ENCODE measurements at places on chromosomes 7 and 10.

- DNase-seq, result no peak
Measured at GRCh38 chr10:80609331-80609730, 71.6 kb downstream of the SH2D4B start.

DNA sequence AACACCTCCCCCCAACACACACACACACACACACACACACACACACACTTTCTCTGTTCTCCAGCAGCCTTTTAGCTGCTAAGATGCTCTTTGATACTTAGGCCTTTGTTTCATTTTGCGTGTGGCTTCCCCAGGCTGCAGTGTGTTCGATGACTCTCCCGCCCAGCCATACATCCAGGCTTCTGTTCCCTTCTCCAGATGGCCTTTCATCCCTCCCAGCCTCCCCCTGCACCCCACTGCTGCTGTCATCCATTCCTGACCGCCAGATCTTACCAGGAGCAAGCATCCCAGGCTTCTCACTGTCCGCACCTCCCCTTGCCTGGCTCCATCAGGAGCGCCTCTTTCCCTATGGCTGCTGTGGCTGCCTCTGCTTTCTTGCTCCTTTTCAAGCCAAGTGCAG, 77.8 kb upstream of the PPIF start:
- no peak for DNase-seq

DNA sequence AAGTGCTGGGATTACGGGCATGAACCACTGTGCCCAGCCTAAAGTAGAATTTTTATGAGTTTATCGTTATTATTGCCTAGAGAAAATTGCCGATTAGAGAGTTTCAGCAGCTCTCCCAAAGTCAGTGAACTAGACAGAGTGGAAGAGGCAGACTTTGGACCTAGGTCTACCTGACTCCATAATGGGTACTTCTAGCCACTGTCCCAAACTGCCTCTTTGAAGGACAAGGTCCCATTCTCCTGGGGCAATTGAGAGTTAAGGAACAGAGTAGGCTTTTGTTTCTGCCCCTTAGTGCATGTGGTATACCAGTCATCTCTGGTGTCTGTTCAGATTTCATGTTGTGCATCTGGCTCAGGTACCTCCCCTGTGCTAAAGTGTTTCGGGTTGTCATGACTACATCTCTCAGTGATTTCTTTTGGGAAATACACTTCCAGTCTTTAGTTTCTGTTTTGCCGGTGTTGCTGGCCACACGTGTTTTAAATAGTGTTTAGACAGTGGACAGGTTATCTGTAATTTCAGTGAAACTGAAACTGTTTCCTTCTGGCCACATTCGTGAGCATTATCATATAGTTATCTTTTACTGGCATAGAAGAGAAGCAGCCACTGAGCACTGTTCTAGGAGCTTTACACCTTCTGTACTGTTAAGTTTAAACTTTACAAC, 4.7 kb downstream of the TMEM236 start:
- peak; percentile 43 for DNase-seq

GRCh38 chr7:47582764-47583738, 1.1 kb upstream of the TNS3 start:
- DNase-seq, result no peak

- no peak for DNase-seq
Measured at GRCh38 chr10:90575125-90575524, 282.7 kb downstream of the HTR7 start.

GRCh38 chr10:17340144-17340829, 112.2 kb downstream of the VIM start:
- DNase-seq, result peak; percentile 60

DNA sequence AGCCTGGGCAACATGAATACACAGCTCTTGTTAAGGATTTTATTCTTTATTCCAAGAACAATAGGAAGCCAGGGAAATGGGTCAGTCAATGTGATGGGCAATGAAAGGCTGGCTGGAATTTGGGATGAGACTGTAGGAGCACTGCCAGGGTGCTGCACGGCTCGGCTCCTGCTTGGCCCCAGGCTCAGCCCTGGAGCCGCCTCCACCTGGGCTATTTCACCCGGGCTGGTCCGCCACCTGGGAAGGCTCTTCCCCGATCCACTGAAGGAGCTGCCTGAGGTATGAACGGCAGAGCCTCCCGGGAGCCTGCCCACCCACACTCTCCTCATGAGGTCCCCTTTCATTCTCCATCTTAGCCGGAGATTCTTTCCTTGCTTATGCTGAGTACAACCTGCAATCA, 80.4 kb upstream of the KMT2C start:
- DNase-seq, result no peak

GRCh38 chr7:76108540-76109233, 60.8 kb downstream of the MDH2 start:
- DNase-seq, result peak; percentile 96

- DNase-seq, result peak; percentile 13
Measured at GRCh38 chr10:101709359-101710058, 14.5 kb upstream of the FBXW4 start.

- no peak for DNase-seq
Measured at GRCh38 chr10:44662051-44662450, 249.1 kb upstream of the TMEM72 start.

DNA sequence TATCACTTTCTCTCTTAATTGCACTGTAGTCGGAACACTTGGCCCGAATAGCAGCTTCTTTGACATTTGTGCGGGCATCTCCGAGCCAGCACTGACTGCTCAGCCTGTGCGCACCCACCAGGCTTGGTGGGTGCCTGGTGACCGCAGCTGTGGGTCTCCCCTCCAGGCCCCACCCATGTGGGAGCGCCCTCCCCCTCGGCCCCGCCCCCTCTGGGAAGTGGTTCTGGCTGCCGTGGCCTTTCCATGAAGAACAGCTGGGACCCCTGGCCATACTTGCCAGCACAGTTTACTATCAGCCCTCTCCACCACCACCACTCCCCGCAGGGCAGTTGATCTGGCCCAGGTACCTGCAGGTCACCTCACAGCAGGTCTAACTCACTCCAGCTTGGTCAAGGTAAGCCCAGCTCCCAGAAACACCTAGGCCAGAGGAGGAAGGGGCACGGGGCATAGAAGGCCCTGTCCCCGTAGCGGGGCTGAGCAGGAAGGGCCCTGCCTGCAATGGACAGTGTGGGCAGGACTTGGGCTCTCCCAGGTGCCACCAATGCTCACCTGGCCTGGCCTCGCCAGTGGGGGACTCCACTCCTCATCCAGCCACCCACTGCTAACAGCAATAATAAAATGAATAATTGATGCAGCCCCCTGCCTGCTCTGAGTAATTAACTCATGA, 5.8 kb downstream of the RASGEF1A start:
- DNase-seq, result no peak

DNA sequence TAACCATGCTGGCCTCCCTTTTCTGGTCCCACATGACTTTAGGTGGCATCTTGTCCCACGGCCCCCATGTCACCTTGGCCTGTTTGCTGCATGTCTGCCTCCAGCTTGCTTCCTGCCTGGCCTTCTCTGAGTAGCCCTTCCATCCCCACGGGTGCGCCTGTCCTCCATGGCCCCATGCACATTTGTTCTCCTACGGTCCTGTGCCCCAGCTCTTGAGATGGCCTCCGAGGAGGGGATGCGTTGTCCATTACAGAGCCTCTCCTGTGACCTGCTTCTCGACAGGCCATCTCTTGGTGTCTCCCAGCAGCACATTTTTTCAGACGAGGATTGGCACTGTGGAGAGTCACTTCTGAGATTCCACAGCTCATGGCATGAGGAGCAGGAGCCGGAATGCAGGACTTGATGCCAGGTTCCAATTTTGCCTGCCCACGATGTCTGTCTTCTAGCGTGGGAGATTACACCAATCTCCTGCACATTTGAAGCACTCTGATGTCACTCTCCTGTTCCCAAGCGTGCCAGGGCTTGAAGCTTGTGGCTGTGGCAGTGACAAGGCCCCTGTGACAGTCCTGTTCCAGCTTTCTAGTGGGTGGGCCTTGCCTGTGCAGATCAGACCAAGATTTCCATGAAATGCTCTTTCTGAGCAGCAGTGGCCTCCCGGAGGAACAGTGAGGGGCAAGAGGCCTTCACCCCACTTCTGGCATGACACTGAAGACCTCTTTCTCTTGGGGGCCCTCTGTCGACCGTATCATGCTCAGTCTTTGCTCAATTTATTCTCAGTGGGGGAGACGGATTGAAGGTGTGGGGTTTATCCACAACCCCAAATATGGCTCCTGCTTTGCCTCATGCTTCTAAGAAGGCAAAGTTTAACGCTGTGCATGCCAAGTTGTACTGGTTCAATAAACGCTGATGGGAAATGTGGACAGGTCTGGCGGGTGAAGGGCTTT, 13.4 kb downstream of the WDFY4 start:
- no peak for DNase-seq

GRCh38 chr7:156397249-156397648, 243.3 kb upstream of the RNF32 start:
- DNase-seq, result no peak

GRCh38 chr7:102258749-102259107, 27.9 kb upstream of the SH2B2 start:
- DNase-seq, result no peak

DNA sequence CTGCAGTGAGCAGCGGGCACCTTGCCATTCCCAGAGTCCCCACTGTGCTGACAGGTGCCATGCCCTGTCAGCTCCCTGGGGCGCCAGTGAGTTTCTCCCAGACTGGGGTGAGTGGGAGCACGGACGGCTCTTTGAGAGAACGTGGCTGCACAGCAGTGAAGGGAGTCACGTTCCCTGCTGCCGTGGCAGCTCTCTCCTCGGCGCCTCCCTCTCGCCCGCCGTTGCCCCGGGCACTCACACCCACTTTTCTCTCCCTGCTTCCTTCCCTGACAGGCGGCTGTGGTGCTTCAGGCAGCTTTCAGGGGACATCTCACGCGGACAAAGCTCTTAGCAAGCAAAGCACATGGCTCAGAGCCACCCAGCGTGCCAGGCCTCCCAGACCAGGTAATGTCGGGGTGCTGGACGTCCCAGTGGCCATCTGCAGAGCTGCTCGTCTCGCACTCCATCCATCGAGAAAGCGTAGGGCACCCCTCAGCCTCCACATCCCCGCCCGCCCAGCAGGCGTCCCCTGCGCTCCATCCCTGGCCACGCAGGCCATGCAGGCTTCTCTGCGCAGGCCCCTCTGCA, 27.1 kb upstream of the TTYH3 start:
- DNase-seq, result no peak

DNA sequence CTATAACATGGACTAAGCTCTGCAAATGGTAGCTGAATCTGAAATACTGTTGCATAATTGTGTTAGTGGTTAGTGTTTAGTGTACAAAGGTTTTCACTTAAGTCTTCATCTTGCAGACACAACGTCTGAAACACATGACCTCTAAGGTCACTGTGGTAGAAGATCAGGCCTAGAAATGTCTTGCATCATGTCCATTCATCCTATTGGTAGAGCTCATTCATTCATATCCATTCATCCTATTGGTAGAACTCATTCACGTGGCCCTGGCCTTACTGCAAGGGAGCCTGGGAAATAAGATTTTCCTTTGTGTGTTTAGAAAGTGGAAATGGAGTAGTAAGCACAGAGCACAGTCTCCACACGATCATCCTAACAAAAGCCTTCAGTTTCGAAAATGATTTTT, 485.8 kb downstream of the PLXNA4 start:
- no peak for DNase-seq

- no peak for DNase-seq
Measured at GRCh38 chr10:75935240-75935639, 503.8 kb downstream of the LRMDA start.

GRCh38 chr10:44756216-44756615, 154.9 kb upstream of the TMEM72 start:
- no peak for DNase-seq

- DNase-seq, result peak; percentile 48
Measured at GRCh38 chr7:123024989-123025758, 29.7 kb upstream of the TAS2R16 start.

DNA sequence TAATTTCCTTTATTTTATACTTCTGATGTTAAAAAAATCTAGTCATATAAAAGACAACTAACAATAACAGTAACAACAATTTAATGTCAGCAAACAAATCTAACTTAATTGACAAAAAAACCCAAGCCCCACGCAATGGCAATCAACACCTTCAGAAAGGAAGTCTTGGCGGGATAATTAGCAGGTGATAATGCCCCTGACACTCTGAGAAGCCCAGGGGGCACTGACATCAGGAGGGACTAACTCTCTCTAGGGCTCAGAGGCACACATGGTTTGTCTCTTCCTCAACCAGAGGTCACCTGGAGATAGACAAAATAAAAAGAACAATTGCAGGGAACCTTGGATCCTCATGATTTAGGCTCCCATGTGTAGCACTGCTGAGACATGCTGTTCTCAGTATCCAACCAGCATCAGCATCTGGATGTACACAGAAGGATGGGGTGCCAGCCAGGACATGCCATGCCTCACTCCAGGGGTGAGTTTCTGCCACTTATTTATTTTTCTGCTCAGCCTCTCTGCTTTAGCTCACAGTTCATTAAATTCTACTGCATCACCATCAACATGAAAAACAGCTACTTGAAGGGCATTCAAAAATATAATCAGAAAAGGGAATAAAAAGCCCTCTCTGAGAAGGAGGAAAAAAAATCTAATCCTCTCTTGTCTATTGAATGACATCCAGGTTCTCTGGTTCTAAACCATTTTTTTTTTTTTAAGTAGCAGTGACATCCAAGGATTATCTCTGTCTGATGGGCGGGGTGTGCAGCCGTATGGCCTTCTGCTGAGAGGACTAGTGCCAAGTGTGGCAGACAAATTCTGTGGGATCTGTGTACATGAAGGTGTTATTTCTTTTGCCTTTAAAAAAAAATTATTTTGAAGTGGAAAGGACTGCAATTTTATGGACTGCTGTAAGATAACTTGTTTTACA, 96.3 kb downstream of the ATXN7L1 start:
- no peak for DNase-seq

DNA sequence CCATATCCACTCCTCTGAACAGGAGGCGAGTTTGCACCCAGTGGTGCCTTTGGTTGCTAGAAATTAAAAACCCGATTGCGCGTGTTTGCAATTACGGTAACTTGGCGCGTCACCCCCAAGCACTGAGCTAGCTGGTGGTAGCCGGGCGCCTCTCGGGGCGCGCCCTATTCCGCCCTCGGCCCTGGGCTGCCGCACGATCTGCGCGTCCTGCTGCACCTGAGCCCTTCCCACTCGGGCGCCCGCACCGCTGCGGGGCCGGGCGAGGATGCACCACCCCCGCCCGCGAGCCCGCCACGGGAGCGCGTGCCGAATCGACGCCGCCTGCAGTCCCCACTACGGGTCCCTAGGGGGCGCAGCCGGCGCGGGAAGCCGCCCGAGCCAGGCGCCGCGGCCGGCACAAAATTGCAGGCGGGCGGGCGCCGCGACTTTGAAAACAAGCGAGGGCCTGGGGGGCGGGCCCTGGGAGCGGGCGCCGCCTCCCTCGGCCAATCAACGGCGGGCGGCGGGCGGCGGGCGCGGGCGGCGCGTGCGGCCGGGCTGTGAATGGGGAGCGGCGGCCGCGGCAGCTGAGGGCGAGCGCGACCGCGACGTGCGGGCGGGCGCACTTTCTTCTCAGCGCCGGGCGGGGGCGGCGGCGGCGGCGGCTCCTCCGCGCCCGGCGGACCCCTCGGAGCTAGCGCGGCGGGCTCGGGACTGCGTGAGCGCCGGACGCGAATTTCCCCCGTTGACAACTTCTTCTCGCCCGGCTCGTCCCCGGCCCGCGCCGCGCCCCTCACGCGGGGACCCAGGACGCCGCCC, at the start of gene SDK1:
Gene SDK1 (plus strand): TSS at position 602 of the 798 bp plus-strand sequence. CDS start 335 bp downstream, outside the sequence.
- DNase-seq, result peak; percentile 93

GRCh38 chr7:54705436-54705835, 53.6 kb downstream of the SEC61G start:
- peak; percentile 75 for DNase-seq
